ENCODE measurements at places on chromosomes 7 and 10.

GRCh38 chr7:36010656-36011587 lies 142.1 kb upstream of the EEPD1 start:
- no peak for DNase-seq

GRCh38 chr7:99504281-99504602 lies 220 bp upstream of the ZKSCAN5 start:
- DNase-seq, result peak; percentile 62

DNA sequence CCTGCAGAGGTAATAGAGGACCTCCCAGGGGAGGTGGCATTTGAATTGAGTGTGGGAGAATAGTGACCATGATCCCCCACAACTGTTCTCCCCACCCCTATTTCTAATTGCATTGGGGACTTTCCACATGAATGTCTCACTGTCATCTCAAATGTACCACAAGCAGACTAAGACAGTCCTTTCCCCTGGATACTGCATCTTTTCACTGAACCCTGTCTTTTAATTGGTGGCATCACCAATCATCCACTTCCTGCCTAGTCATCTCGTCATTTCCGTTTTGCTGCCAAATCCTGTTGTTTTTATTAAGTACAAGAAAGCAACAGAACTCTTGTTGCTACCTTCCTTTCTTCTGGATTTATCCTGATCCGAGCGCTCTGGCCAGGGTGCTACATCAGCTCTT lies 120.3 kb downstream of the NRP1 start:
- DNase-seq, result no peak

DNA sequence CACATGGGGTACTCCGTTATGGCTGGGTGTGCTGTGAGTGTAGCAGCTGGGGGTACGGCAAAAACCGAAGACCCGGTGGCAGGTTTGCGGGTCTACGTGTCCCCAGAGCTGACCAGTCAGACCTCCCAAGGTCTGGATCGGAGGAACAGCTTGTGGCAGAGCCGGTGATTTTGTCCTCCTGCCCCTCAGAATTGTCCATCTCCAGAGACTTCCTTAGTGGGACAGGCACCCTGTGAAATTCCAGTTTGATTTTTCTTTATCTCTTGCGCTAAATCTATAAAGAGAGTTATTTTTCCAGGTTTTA lies 1.0 kb downstream of the EIF3B start:
- no peak for DNase-seq

DNA sequence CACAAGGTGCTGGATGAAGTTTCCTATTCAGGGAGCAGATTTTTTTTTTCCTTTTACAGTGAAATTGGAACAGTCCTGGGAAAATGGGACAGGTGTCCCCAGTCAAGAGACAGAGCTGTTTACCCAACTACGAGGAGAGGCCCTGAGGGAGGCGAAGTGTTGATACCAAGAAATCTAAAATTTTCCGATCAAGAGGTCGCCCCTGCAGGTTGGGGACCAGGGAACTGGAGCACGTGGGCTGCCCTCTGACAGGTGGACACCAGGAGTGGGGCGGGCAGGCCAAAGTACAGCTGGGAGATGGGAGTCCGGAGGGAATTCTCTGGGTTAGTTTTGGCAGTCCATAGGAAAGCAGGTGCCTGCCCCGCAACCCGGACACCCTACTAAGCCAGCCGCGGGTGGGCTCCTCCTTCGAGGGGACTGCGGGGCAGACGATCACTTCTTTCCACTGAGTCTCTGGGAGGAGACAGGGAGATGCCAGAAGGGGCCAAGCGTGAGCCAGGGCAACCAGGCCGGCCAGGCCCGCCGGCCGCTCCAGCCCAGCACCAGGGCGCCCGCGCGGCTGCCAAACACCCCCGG lies 965 bp upstream of the CAMK1D start:
- no peak for DNase-seq

DNA sequence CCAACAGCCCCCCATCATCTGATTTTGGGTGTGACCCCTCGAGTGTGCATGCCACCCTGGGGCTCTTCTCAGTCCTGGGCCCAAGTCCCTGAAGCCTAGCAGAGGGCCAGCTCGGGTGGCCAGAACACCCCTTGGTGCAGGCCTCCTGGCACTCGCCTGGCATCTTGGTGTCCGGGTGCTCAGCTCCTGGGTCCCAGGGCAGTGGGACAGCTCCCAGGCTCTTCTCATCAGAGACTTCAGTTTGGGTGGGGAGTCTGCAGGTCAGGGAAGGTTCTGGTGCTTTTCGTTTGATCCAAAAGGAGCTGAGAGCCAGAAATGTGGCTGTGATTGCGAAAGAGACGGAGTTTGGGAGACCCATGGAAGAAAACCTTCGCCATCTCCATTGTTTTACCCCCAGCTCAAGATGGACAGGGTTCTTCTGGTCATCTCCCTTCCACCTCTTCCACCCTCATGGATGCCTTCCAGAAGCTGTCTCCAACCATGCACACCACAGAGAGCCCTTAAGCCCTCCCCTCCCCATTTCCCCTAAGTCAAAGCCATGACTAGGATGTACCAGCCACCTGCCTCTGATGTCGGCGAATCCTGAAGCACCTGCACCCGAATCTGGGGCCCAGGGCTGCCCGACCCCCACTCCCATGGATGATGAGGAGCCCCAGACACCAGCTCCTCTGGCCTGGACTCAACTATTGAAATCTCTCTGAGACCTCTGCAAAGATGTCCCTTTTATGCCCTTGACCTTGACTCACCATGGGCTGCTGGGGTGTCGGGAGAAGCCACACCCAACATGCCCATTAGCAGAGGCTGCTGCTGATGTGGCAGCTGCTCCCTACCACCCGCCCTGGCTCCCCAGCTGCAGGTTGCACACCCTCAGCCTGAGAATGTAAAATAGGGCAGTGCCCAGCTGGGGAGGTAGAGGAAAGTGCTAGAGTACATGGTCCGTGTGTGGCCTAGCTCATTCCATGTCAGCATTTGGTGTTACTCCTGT lies 55.3 kb downstream of the ADCYAP1R1 start:
- no peak for DNase-seq

- DNase-seq, result no peak
Measured at GRCh38 chr7:2932402-2933251, 88.5 kb upstream of the GNA12 start.

DNA sequence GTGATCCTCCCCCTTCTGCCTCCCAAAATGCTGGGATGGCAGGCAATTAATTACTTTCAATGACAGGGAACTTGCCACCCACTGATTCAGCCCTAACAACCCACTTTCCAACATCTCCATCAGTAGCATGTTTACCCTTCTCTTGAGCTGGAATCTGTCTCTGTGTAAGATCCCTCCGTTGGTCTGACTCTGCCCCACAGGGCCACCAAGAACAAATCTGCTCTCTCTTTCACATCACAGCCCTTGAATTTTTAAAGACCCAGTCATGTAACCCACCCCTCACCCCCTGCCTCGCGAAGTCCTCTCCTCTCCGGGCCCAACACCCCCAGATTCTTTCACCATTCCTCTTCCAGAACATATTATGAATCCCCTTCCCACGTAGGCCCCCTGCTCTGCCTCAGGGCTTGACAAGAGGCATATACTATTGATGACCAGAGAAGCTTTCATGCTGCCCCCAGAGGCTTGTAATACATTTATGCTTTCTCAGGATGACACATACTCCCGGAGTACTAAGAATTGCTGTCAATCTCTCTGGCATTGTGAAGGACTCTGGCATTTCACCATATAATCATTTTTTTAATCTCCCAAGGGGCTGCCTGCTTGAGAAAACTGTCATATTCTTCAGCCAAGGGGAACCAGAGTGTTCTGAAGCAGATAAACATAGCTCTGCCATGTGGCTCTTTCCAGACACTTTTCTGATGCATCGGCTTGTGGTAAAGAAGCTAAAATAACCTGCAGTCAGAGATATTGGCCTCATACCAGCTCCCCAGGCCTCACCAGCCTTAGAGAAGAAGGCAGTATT lies 179.2 kb upstream of the AUTS2 start:
- DNase-seq, result no peak

GRCh38 chr10:279655-280054 lies 144.4 kb downstream of the ZMYND11 start:
- no peak for DNase-seq

DNA sequence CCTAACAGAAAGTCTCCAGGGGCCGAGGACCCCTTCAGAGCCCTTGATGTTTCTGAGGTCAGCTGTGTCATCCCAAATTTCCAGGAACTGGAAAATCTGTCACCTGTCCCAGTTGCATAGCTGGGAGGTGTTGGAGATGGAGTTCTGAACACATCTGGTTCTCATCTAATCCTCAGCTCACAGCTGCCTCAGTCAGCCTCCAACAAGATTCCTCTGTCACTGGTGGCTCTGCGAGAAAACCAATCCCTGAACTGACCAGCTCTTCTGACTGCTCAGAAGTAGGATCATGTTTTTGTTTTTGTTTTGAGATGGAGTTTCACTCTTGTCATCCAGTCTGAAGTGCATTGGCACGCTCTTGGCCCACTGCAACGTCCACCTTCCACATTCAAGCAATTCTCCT lies 37.6 kb upstream of the MYL10 start:
- no peak for DNase-seq

DNA sequence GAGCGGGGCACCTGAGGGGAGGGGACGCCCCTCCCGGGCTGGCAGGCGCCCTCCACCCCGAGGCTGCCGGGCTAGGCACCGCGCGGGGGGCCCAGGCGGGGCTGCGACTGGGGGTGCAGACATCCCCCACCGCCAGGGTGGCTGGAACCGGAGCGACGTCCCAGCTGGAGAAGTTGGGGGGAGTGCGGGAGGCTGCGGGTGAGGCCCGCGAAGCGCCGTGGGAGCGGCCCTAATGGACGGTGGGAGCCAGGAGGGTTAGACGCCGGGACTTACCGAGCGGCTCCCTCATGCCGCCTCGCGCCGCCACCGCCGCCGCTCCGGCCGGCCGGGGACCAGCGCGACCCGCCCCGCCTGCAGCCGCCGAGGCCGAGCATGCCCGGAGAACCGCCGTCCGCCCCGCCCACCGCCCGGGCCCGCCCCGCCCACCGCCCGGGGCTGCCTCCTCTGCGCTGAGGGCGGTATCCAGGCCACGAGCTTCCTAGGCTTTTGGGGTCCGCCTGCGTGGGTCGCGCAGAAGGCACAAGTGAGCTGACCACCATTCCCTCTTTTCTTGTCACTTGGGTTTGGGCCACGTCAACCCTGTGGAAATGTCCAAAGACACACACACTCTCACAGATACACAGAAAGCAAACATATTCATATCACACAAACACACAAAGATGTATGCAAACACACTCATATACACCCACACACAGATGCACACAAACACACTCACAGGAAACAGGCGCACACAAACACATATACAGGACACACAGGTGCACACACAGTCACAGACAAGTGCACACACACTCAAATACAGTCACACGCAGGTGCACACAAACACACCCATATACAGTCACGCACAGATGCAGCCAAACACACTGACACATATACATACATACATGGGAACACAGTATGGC lies at the start of gene JCAD:
TSS of gene JCAD (minus strand) at position 378 of the 899 bp plus-strand sequence. CDS start 11,774 bp downstream, outside the sequence.
- DNase-seq, result no peak

DNA sequence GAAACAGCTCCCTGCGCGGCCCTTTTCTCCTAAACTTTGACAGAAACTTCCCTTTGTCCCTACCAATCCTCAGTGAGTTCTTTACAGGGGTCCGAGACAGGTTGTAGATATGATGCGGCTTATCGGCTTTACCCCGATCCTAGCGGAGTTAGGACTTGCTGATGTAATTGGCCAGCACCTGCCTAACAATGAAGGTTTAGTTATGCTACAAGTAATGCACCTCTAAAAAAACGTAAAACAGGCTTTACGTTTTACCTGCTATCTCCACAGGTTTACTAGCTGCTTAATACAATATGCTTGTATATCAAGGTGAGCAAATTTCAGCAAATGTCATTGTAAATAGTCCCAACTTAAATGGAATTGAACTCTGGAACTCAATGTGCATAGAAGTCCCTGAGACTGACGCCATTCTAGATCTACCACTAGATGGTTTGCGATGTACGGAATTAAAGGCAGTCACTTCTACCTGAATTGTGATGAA lies 697 bp upstream of the SNX13 start:
- DNase-seq, result no peak

- no peak for DNase-seq
Measured at GRCh38 chr7:93765475-93765874, 125.1 kb downstream of the TFPI2 start.

- DNase-seq, result no peak
Measured at GRCh38 chr10:22676435-22676834, 37.9 kb downstream of the PIP4K2A start.

DNA sequence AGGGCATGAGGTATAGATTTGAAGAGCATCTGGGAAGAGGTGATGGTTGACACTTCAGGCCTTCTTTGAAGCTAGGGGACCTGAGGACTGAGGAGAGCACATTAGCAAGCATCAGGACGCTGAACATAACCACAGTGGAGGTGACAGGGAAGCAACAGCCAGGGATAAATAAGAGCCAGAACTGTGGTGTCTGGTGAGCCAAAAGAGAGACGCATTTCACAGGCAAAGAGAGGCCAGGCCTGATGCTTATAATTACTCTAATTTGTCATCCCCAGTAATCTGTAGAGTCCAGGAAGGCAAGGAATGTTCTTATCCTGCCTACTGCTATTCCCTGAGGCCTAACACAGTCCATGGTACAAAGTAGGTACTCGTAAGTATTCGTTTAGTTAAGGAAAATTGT lies 10.4 kb upstream of the FAS start:
- DNase-seq, result no peak

DNA sequence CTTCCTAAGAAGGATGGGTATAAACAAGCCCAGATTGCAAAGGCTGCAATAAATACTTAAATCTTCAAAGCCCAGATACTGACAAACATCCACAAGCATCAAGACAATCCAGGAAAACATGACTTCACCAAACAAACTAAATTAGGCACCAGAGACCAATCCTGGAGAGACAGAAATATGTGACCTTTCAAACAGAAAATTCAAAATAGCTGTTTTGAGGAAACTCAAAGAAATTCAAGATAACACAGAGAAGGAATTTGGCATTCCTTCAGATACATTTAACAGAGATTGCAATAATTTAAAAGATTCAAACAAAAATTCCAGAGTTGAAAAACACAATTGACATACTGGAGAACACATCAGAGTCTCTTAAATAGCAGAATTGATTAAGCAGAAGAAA lies 23.0 kb downstream of the GSDME start:
- no peak for DNase-seq
